Activated CD8-positive, alpha-beta T cell treated with anti-CD3 and anti-CD28 coated beads, Interleukin-2, amount 10 ng/mL, durations not matched to agents 7 days and 5 days (primary cell): ENCODE measurements at places on chromosomes 16 and 17.

DNA sequence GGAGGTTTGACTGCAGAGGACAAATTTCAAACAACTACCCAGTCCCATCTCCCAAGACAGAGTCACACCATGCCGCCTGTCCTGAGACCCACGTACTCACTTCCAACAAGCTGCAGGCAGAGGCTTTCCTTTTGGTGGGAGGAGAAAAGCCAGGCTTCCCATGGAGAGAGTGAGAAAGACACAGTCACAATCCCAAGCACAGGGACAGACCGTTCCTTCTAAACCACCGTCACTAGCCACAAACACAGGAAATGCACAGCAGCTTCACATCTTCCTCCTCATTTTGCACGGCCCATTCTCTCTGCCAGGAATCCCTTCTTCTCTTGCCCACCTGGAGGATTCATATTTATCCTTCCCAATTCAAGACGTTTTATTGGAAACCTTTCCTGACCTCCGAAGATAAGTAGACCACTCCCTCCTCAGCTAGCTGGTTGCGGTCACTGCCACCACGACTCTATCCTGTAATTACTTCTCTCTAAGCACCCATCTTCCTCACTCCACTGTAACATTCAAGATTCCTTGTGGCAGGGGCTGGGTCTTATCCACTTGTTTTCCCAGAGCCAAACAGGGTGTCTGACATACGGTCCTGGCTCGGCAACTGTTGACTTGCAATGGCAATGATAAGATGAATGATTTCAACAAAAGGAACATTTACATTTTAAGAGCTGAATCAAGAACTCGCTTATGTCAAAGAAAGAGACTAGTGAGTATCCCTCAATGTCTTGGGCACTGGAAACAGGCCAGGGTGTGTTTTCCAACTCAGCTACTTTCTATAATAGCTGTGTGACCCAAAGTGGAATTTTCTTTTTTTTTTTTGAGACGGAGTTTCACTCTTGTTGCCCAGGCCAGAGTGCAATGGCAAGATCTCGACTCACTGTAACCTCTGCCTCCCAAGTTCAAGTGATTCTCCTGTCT, 87.6 kb downstream of the XYLT1 start:
- DNase-seq, result no peak

GRCh38 chr16:14020141-14020540, 51.0 kb upstream of the MRTFB start:
- DNase-seq, result no peak

DNA sequence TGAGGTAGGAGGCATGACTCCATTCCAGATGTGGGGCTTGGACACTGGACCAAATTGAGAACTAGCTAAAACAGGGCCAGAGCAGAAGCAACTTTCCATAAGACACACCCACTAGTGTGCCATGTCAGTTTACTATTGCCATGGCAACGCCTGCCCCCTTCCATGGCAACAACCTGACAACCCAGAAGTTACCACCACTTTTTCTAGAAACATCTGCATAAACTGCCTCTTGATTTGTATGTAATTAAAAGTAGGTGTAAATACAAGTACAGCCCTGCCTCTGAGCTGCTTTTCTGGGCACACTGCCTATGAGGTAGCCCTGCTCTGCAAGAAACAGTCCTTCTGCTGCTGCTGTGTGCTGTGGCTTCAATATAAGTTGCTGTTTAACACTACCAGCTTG, 19.5 kb upstream of the SCNN1B start:
- no peak for DNase-seq

- no peak for DNase-seq
These were observed 19.7 kb downstream of the ALKBH5 start for GRCh38 chr17:18203308-18203707.

GRCh38 chr16:2817340-2818271, 569 bp downstream of the PRSS21 start:
- peak; percentile 27 for DNase-seq

DNA sequence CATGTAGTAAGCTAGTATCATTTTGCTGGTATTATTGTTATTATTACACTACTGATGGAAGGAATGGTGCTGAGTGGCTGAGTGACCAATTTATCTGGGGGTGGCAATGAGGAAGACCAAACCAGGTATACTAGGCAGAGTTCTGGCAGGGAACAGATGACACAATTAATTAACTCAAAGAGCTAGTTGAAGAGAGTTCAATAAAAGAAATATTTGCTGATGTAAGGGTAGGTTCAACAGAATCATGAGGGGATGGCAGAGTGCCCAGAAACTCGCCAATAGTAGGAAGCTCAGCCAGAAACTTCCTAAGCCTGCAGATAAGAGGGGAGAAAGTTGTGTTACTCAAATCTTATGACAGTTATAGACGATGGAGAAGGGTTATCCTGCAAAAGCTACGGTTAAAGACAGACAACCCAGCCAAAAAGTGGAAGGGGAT, 352.5 kb downstream of the KCNJ2 start:
- no peak for DNase-seq

- DNase-seq, result peak; percentile 57
These were observed 12.8 kb downstream of the ATPAF2 start for GRCh38 chr17:18025945-18026776.

DNA sequence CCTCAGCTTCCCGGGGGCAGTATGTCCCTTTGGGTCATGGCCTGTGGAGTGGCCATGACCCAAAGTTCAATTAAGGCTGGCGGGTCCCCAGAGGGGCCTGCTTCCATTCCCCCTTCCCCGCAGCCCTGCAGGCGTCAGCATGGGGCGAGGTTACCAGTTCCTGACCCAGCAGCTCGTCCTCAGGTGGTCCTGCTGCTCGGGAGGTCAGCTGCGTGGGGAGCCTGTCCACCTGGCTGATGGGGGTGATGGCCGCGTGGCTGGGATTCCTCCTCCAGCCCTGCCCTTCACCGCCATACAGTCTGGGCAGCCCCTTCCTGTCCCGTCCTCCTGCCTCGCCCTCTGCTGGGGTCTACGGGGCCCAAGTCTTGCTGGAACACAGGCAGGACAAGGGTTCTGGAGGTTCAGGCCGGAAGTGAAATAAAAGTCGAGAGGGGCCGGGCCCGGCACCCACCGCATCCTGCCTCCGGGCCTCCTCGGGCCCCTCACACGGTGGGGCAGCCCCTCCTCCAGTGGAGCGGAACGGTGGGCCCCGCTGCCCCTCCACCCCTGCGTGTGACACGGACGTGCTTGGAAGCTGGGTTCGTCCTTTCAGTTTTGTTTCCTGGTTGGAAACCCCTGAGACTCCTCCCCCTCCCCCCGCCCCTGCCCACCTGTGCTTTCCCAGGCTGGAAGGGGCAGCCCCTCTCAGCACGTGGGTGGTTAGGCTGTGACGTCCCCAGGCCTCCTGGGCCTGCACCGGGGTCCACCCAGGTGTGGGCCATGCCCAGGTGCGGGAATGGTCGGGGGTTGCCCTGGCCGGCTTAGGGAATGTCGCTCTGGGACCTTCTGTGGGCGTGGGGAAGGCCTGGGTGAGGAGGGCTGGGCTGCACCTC, 6.8 kb downstream of the UBALD2 start:
- DNase-seq, result peak; percentile 90

DNA sequence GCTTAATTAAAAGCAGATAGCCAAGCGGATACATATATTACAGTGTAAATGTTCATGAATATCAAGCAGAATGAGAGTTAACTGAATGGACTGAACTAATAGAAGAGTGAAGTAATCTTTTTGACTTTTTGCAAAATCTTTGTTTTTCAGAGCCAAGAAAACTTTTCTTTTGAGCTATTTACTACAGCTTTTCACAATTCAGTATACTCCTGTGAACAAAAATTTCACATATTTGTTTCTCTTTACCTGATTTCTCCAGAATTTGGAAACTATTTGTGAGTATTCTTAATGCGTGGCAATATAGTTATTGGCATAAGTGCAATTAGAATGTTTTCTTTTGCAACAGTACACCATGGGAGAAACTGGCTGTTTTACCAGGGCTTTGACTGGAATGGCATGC, 9.1 kb upstream of the DUXB start:
- DNase-seq, result no peak
